Stimulated activated CD4-positive, alpha-beta T cell treated with anti-CD3 and anti-CD28 coated beads, Interleukin-1b, Interleukin-23, amount 100 ng/mL, for 1 hour (primary cell): ENCODE measurements at places on chromosomes 7 and 10.

DNA sequence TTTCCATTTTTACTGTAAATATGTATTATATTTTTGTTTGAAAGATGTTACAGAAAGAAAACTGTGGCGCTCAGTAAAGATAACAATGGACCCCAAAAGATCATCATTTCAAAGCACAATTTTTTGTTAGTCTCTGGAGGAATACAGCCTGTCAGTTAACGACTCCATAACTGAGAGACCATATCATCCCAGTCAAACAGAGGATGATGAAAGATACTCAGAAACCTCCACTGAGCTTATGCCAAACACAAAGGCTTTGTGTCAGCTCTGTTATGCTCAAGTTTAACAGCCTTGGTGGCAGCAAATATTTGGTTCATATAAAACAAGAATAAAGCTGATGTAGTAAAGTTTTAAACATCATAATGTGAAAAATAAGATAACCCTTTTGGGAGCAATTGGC lies 345.1 kb downstream of the NXPH1 start:
- no peak for DNase-seq

- DNase-seq: no peak
Observed at GRCh38 chr10:13684806-13685482, 98.2 kb downstream of the PRPF18 start.

DNA sequence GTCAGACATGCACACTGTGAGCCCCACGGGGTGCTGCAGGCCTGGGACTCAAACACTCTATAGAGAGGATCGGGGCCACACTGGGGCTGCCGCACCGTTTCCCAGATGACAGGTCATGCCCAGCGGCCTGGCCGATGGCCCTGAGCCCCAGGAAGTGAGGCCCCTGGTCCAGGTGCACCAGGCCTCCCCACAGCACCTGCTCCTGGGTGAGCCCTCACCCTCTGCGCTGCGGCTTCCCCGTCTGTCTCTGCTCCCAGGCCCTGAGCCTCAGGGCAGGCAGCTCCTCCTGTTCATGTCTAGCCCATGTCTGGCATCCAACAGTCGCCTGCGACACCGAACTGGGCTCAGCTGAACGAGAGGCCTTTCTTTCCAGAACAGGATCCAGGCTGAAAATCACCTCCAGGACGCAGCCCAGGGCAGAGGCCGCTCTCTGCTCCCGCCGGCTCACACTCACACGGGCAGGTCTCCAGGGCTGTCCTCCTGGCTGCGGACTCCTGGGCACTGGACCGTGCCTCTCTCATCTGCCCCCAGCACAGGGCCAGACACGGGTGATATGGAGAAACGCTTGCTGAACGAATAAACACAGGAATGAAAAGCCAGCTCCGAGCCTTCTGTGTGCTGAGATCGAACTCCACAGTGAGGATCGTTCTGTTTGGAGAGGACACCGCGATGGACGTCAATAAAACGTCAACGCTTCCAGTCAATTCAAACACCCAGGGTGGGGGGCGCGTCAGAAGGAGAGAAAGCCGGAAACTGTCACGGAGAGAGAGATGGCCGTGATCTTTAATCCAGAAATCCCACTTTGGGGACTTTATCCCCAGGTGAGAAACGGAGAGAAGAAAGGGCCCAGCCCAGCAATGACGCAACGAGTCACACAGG lies 202.4 kb downstream of the ELFN1 start:
- no peak for DNase-seq

- no peak for DNase-seq
Observed at GRCh38 chr10:79994556-79994955, 45.7 kb upstream of the SFTPD start.

- no peak for DNase-seq
Observed at GRCh38 chr10:100359030-100359432, 12.0 kb downstream of the SCD start.

- no peak for DNase-seq
Observed at GRCh38 chr7:6284461-6285360, 12.3 kb upstream of the CYTH3 start.

- no peak for DNase-seq
Observed at GRCh38 chr10:124941823-124942222, at the start of gene ZRANB1. Gene ZRANB1, plus strand, starts transcription at chr10:124942123. Its CDS starts 371 bp downstream, at chr10:124942494.

DNA sequence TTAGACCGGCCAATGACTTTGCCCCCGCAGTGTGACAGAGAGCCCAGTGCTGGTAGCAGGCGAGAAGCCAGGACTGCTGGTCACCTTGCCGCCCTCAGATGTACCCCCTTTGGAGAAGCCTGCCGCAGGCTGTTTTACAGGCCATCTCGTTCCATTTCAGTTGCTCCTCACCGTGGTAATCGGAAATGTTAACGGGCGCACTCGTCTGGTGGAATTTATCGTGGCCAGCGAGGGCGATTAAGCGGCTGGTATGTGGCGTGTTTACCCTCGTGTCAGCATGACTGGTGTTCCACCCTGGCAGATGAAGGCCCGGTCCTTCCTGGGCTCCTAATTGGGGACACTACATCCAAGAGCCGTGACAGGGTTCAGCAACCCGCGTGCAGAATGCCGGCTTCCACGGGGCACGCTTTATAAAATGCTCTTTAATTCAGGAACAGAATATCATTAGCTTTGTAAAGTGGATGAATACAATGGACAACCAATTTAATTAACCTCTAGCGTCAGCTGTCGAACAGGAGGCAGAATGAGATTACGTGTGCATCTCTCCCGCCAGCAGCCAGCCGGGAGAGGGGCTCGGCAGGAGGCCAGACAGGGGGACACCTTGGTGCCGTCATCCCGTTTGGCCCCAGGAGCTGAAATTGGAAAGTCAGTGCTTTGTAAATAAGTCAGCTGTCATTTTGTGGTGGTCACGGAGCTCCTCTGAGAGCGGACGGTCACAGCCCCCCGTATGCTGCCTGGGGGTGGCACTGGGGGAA lies 108.3 kb downstream of the NKX6-2 start:
- no peak for DNase-seq

GRCh38 chr7:117164620-117165019 lies 158.2 kb downstream of the WNT2 start:
- no peak for DNase-seq
